ENCODE measurements at places on chromosomes 13 and 19. TPM values are rescaled to one million over a fixed set of nuclear protein-coding genes. Genes with fewer than 3 reads are reported as not detected.

GRCh38 chr13:102651392-102651791, 43.5 kb downstream of the METTL21C start:
- no peak for DNase-seq

GRCh38 chr13:77150651-77151050, 123.7 kb upstream of the FBXL3 start:
- no peak for DNase-seq

DNA sequence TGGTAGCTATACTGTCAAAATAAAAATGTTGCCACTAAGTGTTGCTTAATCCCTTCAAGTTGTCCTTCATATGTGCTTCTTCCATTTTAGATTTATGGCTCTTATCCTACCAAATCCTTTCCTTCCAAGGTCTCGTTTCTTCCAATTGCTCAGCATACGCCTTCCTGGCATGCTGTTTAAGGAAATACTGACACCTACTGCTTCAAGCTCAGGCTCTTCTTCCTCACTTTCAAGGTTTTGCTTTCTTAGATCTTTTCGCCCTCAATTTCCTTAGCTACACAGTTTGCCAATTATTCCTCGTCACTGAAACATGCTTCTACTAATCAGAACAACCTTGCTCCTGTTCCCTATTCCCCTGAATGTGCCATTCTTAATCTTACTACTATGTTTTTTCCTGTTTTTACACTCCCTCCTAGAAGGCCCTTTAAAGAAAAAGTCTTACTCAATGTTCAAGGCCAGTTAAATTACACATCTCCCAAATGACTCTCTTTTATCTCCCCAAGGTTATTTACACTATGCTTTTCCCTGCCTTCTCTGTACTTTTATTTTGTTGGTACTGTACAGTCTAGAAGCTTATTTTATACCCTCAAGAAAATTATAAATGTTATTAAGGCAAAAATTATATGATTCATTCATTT, 343.1 kb downstream of the MZT1 start:
- no peak for DNase-seq

DNA sequence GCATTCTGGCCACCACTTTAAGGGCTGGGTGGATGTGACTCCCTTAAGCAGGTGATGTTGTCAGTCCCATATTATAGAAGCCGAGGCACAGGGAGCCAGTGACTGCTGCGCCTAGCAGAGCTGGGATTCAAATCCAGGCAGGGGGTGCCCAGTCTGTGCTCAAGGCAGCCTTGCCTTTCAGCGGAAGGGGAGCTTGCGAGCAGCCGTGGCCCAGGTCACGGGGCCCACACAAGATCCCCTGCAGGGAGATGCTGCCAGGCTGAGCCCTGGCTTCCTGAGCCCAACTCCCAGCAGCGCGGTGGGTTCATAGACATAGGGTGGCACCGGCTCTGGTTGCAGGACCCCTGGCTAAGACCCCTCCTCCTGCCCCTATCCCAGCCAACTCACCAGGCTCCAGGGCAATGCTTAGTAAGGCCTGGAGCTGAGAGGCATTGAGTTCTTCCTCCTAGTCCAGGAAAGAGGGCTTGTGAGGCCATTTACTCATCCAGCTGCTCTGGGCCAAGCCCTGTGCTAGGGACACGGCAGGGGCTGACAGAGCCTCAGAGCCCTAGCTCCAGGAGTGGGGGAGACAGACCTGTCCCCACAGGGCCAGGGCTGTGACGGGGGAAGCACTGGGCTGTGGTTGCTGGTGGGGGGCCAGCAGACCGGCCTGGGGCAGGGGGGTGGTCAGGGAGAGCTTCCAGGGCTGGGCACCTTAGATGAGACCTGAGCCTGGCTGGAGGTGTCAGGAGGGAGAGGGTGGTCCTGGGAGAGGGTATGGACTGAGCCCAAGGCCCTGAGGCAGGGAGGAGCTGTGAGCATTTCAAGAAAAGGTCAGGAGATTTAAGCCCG, 9.6 kb downstream of the CAPN12 start:
- DNase-seq = no peak

DNA sequence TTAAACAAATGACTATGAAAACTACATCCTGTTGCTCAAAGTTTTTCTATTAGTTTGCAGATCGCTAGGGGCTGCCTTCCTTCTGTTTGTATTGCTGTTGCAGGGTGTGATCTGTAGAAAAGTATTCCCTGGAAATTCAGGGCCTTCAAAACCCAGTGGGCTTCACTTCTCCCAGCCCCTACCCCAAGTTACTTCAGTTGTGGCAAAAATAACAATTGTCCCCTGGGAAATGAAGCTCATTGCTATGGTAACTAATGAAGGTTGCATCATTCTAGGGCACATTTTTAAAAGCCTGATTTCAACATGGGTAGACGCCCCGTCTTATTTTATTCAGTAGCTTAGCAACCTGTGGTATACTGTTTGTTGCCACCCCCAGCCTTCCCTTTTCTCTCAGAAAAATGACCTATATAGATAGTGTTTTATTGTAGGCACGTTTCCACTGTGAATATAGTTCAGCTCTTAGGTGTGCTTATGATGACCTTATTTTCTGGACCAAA, 60.9 kb downstream of the WDFY2 start:
- DNase-seq = no peak

GRCh38 chr19:13797870-13798269, 2.6 kb downstream of the ZSWIM4 start:
- no peak for DNase-seq

GRCh38 chr19:51462681-51463080, 4.4 kb upstream of the SIGLEC8 start:
- DNase-seq = no peak

GRCh38 chr19:13579388-13580060, 73.2 kb upstream of the CACNA1A start:
- DNase-seq = no peak

GRCh38 chr13:45385907-45386553, 32.1 kb downstream of the SLC25A30 start:
- no peak for DNase-seq

DNA sequence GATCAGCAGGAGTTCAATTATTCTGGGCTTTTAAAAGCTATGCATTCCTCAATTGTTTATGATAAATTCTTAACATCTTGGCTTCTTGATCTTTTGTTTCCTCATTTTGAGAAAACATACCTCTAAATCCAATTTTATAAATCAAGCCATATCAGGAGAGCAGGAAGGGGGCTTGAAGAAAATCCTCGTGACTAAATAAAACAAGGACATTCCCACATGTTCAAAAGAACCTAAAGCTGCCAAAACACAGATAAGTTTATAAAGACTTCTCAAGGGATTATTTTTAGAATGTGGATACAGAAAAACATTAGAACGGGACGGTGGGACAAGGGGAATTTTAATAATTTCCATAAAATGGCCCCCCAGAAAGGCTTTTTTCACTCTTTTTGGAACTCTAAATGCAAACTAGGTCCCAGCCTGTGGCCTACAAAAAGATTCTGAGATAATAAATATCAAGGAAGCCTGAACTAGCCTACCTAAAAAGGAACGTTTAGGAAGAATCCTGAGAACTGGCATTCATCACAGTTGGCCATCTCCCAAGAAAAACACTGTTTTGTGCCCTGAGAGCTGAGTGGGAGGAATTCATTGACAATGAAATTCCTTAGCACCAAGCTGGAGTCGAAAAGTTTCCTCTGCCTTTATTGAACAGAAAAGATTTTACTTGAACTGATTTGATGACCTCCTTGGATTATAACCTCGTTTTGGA, 30.1 kb downstream of the ZAR1L start:
- no peak for DNase-seq

- no peak for DNase-seq
These were observed 9.9 kb downstream of the SPACA6 start for GRCh38 chr19:51702825-51703574.

Gene PRDX2
- 243 TPM for total RNA-seq
